ENCODE measurements at places on chromosomes 6 and 20.

- no peak for DNase-seq
Observed at GRCh38 chr20:62381202-62381797, 5.6 kb upstream of the RPS21 start.

DNA sequence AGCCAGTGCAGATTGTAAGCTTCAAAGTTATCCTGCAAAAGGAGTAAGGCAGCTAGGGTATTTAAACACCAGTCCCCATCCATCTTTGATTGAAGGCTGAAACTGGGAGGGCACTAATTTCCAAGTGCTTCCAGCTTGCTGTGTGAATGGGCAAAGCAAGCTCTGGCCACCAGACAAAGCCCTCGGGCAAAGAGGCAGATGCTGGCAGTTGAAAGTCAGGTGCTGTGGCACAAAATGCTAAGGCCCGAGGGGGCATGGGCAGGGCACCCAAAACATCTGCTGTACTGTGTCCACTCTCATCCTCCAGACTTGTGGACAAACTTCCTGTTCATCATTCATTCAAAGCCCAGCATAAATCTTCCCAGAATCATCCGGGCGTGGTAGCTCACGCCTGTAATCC lies 62.9 kb downstream of the TRMT6 start:
- DNase-seq: no peak

DNA sequence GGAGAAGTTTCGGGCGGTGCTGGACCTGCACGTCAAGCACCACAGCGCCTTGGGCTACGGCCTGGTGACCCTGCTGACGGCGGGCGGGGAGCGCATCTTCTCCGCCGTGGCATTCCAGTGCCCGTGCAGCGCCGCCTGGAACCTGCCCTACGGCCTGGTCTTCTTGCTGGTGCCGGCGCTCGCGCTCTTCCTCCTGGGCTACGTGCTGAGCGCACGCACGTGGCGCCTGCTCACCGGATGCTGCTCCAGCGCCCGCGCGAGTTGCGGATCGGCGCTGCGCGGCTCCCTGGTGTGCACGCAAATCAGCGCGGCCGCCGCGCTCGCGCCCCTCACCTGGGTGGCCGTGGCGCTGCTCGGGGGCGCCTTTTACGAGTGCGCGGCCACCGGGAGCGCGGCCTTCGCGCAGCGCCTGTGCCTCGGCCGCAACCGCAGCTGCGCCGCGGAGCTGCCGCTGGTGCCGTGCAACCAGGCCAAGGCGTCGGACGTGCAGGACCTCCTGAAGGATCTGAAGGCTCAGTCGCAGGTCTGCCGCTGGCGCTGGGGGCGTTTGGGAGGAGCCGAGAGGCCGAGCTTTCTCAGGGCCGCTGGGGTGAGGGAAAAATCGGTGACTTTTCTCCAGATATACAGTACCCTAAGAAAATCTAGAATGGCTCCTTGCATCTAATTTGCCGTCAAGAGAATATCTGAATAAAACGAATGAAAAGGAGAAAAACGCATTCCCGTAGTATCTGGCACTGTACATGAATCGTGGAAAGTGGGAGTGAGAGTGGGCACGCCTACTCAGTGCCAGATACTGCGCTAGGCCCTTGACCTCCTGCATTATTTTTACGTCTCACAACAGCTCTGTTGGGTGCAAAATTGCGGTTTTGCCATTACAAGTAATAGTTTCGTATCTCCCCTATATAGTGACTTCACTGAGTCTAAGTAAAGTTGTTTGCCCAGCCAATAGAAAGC lies 1.0 kb downstream of the CALHM6 start:
- peak; percentile 69 for DNase-seq

GRCh38 chr20:13061381-13061780 lies 52.6 kb downstream of the SPTLC3 start:
- no peak for DNase-seq

- no peak for DNase-seq
Observed at GRCh38 chr6:125802943-125803377, 12.2 kb downstream of the NCOA7 start.

GRCh38 chr6:158684745-158685324 lies 35.0 kb downstream of the SYTL3 start:
- DNase-seq: no peak

GRCh38 chr6:45076217-45076930 lies 251.8 kb upstream of the RUNX2 start:
- no peak for DNase-seq

GRCh38 chr20:57879437-57879778 lies 169.6 kb upstream of the PMEPA1 start:
- no peak for DNase-seq

DNA sequence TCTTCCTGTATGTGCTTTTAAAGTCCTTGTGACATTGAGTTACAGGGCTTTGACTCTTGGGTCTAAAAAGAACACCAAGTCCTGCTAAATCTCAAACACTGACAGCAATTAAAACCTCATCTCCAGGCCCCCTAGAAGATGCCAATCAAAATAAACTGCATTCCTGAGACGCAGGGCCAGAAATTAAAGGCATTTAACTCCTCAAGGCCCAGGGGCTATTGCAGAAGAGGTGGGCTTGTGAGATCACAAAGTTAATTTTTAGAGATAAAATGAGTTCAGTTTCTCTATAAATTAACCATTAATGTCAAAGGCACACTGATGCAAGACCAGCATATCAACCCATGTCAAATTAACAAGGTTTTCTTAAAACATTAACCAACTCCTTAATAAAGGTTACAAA lies 145.6 kb upstream of the CARMIL1 start:
- DNase-seq: no peak

GRCh38 chr20:32513031-32513866 lies 71.9 kb downstream of the NOL4L start:
- DNase-seq: no peak

GRCh38 chr20:53792946-53793536 lies 199.4 kb upstream of the ZNF217 start:
- DNase-seq: no peak

DNA sequence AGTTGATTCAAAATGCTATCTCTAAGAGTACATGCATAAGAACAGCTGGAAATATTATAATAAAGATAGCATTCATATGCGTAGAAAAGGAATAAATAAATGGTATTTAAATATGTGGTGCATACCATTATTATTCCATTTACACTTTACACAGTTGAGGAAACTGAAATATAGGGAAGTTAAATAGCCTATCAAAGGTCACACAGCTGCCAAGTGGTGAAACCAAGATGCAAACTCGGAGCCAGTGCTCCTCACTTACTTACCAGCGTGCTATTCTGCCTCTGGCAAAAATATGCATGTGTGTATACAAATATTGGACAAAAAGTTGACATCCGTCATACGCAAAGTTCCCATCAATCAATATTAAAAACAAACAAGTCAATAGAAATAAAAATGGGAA lies 22.3 kb upstream of the ANKEF1 start:
- no peak for DNase-seq

GRCh38 chr6:157571950-157572349 lies 191.0 kb downstream of the ZDHHC14 start:
- DNase-seq: no peak

GRCh38 chr6:72950114-72950860 lies 275.0 kb downstream of the KHDC1L start:
- no peak for DNase-seq

DNA sequence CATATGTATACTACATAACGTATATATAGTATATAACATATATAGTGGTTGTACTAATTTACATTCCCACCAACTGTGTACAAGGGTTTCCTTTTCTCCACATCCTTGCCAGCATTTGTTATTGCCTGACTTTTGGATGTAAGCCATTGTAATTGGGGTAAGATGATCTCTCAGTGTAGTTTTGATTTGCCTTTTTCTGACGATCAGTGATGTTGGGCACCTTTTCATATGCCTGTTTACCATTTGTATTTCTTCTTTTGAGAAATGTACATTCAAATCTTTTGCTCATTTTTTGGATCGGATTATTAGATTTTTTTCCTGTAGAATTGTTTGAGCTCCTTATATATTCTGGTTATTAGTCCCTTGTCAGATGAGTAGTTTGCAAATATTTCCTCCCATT lies 11.4 kb downstream of the SYNJ2 start:
- no peak for DNase-seq

- no peak for DNase-seq
Observed at GRCh38 chr20:49557449-49557848, 10.5 kb downstream of the PTGIS start.

DNA sequence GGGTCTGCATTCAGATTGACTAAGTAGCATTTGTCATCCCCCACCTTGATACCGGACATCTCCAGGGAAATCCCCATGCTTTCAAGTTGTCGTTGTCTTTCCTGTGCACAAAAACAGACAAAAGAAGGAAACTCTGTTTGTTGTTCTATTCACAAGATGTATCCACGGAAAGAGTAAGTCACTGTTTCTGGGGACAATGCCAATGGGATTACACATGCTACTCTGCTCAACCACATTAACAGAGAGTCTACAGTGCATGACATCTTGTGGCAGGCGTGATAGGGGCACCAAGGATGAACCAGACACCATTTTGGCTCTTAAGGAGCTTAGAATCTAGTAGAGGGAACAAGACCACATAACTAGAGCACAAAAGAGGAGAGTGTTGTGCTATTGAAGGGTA lies 124.4 kb upstream of the NUP153 start:
- DNase-seq: no peak

GRCh38 chr6:105626295-105627158 lies 223.6 kb upstream of the PREP start:
- DNase-seq: no peak

- no peak for DNase-seq
Observed at GRCh38 chr6:135784507-135784906, 67.0 kb upstream of the PDE7B start.

DNA sequence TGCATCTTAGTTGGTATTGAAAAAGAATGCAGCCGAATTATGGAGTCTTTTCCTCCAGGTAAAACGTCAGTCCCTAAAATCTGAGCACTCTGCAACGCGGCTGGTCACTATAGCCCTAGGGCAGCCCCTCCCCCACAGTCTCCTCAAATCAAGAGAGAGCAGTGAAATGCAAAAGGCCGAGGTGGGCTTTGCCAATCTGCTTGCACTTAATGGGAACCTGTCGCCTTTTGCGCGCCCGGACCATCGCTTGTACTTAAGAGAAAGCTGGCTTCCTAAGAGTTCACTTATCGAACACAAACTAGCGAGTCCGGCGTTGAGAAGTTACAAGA lies 447 bp downstream of the MCM3 start:
- DNase-seq: no peak

- DNase-seq: no peak
Observed at GRCh38 chr6:90131125-90131524, 165.5 kb downstream of the BACH2 start.

DNA sequence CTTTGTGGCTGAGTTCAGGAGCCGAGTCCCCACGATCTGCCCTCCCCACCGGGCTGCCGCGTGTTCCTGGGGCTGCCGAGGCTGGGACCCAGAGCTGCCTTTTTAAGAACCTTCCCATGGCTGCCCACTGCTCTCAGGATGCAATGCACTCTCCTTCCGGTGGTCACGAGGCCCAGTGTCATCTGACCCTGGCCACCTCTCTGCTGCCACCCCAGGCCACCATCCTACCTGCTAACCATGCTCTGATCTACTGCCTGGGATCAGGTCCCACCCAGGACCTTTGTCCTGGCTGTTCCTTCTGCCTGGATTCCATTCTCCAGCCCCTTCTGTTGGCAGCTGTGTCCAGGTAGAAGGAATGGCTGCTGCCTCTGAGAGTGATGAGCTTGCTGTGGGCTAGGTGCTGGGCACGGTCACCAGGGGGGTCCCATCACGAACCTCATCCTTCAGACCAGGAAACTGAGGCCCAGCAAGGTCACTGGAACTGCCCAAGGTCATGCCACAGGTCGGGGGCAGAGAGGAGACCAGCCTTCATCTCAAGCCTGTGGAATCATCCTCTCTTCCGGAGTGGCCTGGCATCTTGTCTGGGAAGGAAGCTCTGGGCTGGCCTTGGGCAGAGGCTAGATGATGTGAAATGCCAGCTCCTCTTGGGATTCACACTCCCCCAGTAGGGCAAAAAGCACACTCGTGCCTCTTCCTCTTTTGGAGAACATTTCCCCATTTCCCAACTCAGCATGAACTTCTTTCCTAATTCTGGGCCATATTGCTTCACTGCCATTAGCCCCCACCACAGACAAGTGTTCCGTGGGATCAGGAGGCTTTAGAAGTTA lies 20.5 kb downstream of the PCK1 start:
- no peak for DNase-seq

DNA sequence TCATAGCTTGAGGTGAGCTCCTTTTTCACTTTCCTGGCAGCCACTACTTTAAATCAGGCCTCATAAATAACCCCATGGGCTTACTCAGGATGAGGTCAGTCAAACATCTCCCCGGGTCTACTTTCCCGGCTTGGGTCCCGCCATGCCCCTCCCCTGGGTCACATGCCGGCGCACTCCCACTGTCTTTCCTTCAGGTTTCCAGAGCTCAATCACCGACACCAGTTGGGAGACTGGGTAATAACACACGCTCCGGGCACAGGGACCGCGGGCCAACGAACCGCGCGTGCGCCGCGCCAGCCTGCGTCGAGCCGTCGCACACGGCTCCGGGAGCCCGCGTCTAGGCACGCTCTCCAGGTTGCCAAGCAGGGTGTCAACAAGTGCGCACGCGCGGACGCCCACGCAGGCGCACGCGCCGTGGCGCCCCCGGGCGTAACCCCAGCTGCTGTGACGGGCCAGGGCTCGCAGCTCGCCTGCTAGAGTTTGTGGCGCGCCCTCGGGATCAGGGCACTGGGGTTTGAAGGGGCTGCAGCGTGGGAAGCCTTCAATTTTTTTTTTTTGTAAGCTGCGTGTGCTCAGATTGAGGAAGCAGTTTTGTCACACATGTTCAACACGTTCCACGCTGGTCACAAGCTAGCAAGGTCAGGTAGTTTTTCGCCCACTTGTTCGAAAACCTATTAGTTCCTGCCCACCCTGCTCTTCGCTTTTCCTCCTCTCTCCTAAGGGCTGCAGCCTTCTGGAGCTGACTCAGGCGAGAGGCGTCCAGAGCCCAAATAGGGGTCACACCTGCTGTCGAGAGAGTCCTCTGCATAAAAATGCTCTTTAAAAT lies 31.8 kb downstream of the TFAP2B start:
- no peak for DNase-seq

DNA sequence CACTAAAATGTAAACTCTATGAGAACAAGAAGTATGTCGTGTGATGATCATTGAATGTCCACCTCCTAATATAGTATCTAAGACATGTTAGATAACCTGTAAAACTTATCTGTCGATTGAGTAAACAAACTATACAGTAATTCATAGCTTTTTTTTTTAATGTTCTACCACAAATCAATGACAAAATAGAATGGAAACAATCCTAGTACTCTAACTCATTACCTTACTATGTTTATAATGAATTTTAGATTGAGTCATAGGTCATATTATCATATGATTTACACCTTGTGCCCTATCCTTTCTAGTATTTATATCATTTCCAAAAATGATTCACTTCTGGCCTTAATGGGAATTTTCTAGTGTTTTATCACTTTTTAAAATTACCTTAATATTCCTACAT lies 6.1 kb downstream of the VTA1 start:
- DNase-seq: no peak

- peak; percentile 42 for DNase-seq
Observed at GRCh38 chr20:44384423-44385027, 29.0 kb downstream of the HNF4A start.

DNA sequence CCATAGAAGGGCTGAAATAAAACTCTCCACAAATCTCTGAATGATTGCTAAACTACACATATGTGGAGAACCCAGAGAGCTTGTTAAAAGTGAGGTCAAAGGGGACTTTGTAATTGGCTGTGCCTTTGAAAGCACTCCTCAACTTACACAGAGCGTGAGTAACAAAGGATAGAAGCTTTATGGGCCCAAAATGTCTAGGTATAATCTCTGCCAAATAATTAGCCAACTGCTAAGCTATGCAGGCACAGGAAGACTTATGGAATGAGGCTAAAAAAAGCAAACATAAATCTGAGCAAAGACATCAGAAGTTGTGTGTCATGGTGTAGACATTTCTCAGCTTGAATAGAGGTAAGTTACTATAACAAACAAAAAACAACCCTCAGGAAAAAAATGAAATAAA lies 23.3 kb upstream of the UST start:
- DNase-seq: no peak

Measured in renal pelvis (tissue), 12 donors.